ENCODE measurements at places on chromosomes 1 and 21.

- no peak for DNase-seq
Measured at GRCh38 chr21:14382486-14382834, 486 bp downstream of the HSPA13 start.

GRCh38 chr1:10539411-10540043 lies 64.8 kb downstream of the PEX14 start:
- no peak for DNase-seq

DNA sequence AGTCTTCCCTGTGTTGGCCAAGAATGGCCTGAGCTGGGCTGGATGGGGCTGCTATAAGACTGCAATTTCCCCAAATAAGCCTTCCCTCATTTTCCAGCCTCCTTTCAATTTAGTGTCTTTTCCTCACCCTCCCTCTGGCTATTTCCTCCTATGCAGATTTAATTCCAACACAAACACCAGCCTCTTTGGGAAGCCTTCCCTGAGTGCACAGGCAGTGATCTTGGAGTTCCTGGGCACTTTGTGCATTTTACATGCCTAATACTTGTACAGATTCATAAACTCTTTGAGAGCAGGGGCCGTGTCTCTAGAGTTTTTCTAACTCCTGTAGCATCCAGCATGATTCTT lies 91.1 kb upstream of the TLR5 start:
- no peak for DNase-seq

- no peak for DNase-seq
Measured at GRCh38 chr1:186974774-186975181, 146.0 kb downstream of the PLA2G4A start.

DNA sequence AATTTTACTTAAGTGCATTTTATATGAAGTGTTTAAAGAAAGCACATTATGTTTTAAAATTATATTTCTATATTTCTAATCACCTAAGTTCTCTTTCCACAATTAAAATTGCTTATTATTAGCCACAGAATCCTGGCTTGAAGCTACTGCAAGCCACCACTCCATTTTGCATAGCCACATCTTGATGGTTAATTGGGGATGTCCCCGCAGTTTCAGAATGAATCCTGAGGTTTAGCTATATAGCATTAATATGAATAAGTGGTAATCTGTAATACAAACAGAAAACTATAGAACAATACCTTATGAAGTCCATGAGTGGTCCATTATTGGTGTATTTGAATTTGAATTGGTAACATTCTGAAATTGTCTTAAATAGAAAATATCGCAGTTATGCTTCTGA lies 11.6 kb upstream of the GOLPH3L start:
- DNase-seq = no peak

DNA sequence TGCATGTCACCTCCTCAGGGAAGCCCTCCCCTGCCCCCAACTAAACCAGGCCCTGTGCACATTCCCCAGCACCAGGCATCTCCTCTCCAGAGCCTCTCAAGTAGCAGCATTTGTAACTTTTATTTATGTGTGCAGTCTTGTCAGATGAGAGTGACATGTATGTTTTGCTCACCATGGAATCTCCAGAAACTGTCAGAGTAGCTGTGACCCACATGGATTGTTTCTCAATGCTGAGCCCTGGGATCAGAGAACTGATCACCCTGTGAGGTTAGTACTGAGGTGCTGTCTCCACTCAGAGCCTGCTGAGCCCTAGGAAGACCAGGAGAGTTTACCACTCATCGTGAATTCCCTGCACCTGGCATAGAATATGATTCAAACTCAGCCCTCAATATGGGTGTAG lies 190.9 kb upstream of the EDN2 start:
- DNase-seq = no peak

DNA sequence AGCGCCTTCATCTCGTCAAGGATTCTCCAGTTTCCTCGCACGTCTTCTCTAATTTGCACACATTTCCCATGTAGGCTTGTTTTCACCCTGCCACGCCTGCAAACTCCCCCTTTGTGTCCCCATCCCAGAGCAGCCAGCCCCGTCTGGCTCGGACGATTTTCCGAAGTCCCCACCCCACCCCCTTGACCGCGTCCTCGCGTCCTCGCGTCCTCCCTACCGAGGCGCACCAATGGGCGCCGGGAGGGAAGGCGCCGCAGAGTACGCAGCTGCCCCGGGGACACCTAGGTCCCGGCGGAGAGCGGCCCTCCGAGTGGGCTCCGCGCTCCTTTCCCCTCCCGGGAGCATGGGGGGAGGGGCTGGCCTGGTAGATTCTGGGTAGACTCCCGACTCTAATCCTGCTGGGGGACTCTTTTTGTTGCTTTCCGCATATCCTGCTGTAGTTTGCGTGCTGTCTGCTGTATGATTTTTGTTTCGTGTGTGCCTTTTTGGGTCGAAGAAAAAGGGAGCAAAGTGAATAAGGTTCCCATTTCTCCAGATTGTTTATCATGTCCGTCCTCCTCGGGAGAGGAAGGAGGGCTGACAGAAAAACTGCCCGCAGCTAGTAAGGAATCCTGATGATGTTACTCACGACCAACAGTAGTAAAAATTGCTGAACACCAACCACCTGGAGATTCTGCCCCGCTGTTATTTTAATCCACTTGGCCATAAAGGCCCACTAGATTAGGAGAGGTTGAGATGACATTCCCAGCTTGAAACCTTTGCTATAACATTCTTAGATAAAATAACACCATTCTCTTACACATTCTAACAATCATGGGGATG lies 1.5 kb downstream of the CACHD1 start:
- no peak for DNase-seq

DNA sequence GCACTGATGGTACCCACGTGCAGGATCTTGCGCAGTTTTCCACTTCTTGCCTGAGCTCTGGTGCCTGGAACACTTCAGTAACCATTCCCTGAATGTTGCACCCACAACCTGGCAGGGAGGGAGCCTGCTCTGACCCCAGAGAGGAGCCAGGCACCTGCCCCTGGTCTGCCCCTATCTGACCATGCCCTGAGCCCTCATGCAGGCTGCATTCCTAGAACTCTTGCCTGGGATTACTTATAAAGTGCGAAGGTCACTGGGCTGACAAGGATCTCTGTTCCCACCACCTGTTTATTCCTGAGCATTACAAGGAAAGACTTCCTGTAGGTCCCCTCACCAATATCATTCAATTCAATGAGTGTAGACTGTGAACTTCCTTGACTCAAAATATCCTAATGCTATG lies 191.9 kb upstream of the FMN2 start:
- no peak for DNase-seq

GRCh38 chr1:47732489-47732888 lies 264.7 kb downstream of the TRABD2B start:
- no peak for DNase-seq

DNA sequence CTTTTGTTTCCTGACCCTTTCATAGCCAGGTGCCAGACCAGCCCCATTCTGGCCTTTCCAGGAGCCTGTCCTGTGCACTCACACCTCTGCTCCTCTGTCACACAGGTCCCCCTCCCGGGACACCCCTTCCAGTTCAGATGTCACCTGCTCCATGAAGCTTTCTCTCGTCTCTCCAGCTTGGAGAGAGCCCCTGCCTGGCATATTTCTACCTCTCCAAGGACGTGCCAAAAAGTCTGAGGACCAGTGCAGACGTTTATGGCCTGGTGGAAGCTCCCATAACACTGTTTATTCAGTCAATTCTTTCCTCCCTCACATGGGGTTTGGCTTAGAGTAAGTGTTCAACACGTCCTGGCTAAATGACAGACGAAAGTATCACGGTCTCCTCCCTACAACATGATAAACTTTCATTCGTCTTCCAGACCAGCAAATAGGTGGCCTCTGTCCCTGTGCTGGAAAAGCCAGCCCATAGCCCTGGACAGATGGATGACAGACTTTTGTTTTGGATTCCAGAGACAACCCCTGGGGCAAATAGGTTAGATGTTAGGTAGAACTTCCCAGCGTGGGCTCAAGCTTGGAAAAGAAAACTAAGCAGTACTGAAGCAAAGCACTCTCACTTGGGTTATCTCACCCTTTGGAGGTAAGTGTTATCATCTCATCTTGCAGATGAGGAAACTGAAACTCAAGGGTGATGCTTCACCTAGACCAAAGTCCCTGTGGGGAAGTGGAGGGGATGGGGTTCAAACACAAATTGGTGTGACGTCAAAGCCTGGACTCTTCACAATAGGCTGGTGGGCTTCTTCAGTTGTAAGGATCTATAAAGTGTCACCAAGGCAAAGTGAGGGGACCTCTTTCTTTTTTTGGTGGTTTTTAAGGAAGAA lies 52.9 kb upstream of the ECE1 start:
- DNase-seq = no peak

- DNase-seq = no peak
Measured at GRCh38 chr1:64038119-64038518, 165.3 kb upstream of the UBE2U start.

DNA sequence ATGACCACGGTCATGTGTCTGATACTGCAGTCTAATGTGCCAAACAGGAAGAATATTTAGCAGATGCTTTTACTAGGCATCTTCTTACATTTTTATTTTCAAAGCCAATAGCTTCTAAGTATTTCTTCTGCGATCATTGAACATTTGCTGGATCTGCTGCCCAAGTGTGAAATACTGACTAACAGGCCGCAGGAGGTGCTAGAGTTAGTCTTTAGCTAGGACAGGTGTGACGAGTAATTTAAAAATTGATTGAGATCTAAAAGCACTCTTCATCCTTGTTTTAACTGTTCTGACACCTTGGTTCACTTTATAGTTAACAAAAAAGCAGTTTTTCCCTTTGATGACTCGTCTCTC lies 748 bp upstream of the FAM78B start:
- DNase-seq = no peak

- DNase-seq = no peak
Measured at GRCh38 chr1:110481968-110482623, 31.1 kb downstream of the PROK1 start.

DNA sequence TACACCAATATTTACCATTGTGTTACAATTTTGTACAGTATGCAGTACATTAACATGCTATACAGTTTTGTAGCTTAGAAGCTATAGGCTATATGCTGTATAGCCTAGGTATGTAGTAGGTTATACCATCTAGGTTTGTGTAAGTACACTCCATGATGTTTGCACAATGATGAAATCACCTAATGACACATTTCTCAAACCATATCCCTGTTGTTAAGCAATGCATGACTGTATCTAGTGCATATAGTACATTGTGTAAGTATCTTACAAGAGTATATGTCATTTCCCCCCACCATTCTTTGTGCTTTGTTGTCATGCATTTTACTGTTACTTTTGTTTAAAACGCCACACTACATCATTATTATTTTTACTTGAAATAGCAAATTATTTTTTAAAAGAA lies 65.7 kb upstream of the RNF11 start:
- DNase-seq = no peak

DNA sequence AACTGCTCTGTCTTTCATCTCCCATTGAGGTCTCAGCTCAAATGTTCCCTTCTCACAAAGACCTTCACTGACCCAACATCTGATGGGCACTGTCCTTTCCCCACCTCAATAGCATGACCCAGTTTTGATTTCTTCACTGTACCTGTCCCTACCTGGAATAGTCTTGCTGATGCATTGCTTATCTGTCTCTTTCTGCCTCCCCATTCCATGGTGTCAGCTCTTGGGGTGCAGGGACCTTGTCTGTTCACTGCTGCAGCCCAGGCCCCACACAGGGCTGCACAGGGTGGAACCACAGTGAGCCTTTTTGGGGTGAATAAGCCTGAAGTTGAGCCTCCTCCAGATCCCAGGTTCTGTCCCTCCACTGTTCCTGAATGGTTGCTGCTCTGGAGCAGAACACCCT lies 414.9 kb downstream of the PTPRU start:
- DNase-seq = no peak

GRCh38 chr21:37787456-37787855 lies 128.8 kb downstream of the KCNJ6 start:
- no peak for DNase-seq

DNA sequence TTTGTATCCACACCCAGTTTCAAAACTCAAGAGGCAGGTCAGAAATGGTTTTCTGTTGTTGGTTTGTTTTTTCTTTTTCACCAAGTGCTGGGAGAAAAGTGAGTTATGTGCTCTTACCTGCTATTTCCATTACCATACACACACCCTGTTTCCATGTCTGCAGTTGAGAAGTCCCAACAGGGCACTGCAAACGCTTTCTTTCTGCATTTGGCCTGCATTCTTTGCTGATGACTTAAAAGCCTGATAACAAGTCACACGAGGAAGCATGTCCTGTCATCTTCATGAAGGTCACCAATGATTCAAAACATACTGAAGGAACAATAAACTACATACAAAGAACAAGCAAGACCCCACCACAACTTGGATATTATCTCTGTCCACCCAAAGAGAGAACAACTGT lies 24.8 kb upstream of the KCNE1 start:
- DNase-seq = no peak

- no peak for DNase-seq
Measured at GRCh38 chr21:37546949-37547614, 180.5 kb downstream of the DYRK1A start.

- no peak for DNase-seq
Measured at GRCh38 chr1:55138823-55139222, 76.3 kb downstream of the USP24 start.

DNA sequence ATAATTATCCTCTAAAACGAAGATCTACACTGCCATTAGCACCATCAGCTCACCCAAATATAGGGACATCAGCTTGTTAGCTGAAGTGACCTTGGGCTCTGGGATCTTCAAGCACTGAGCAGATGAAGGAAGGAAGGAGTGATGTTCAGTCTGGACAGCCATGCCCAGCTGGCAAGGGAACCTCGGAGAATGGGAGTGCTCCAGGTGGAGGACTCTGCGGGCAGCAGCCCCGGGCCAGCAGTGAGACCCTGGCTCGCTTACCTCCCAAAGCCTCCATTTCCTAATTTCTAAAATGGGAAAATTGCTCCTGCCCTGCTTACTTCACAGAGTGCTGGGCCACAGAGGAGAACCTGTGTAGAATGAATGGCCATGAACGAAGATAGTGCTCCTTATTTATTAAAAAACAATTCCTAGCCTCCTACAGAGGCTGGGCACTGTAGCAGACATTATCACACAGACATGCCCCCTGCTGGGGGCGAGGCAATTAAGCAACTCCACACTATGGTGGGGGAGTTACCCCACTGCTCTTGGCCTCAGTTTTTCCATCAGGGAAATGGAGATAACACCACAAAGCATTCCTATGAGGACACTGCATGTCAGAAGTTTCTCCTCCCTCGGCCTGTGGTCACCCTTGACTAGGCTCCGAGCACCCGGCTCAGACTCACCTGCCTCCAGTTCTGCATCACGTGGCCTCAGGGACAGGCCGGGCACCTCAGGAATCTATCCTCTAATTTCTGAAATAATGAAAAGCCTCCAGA lies 117.6 kb downstream of the KCNN3 start:
- DNase-seq = no peak

DNA sequence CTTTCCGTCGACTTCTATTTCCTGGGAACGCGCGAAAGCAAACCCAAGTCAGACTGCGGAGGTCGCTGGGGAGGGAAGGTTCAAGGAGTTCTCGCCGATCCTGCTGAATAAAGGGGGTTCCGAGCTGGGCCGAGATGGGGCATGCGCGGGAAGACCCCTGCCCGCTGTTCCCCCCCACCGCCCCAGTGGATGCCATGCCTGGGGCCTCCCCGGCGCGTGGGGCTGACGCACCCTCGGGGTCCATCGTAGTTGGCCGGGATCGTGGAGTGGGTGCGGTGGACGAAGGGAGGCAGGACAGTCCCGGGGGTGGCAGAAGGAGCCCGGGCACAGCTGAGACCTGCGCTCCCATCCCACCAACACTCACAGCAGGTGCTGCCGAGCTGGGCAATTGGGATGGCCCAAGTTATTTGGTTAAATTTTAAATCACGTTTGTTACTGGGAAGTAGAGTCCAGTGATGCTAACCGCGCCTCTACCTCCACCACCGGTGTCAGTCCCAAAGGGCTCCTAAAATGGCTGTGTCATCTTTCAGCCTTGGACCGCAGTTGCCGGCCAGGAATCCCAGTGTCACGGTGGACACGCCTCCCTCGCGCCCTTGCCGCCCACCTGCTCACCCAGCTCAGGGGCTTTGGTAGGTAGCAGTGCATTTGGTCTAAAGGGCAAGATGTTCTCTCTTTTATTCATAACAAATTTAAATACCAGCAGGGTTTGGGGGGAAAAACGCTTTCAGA lies 801 bp downstream of the MX1 start:
- DNase-seq = no peak
